ENCODE measurements at places on chromosomes 3 and 15. TPM values are rescaled to one million over a fixed set of nuclear protein-coding genes. Genes with fewer than 3 reads are reported as not detected.

GRCh38 chr3:150602426-150603152 lies 532 bp upstream of the SELENOT start:
- DNase-seq, result no peak

DNA sequence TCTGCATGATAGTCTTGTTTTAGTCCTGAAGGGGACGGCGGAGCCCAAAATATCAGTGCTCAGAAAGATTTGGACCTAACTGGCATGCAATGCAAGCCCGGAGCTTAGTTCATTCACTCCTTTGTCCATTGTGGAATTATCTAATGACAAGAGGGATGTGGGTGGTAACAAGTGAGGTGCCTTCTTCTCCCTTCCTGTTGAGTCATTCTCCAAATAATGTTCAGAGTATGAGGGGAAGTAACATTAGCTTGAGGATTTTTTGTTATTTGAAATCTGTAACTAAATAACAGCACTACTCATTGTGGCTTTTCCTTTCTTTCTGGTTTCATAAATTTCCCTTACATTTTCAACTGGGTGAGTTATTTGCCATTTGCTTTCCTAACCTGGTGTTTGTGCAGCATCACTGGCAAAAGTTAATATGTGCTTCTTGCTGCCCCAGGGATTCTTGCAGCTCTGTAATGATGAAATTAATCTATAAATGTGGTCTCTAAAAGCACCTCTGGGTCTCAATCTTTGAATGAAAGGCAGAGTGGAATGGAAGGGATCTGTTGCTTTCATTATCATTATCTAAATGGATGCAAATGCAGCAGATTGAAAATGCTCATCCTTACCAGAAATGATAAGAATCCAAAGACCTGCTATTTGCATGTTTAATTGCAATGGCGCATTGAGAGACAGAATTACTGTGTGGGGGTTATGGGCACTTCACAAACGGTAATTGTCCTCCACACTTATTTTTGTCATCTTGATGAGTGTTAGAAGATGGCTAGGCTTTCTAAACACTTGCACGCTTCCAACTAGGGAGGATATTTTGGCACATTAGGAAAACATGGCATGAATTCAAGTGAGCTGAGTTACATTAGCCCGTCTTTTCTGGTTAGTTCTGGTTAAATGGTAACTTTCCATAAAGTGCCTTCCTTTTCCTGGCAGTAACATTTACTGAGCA lies 89.9 kb upstream of the MITF start:
- DNase-seq, result no peak

DNA sequence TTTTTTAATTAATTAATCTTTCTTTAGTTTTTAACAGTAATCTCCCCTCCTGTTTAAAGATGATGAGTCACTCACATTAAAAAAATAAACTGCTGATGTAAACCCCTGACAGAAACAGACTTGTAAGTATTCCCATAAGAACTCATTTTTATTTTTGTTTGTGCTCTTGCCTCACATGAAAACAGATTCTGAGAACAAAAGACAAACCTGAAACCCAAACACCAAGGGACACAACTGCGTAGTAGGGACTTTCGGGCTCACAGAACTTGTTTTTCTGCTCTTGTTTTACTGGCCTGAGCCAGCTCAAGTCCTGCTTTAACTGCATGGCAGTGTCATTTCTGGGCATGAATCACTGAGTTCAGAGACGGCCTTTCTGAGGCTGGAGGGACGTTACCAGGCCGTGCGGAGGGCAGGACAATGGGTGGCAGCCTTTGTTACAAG lies 600.8 kb downstream of the FOXP1 start:
- peak; percentile 85 for DNase-seq

GRCh38 chr15:76206325-76206976 lies 104.8 kb downstream of the ETFA start:
- peak; percentile 95 for DNase-seq

GRCh38 chr3:155233213-155233612 lies 60.3 kb downstream of the STRIT1 start:
- DNase-seq, result peak; percentile 95

DNA sequence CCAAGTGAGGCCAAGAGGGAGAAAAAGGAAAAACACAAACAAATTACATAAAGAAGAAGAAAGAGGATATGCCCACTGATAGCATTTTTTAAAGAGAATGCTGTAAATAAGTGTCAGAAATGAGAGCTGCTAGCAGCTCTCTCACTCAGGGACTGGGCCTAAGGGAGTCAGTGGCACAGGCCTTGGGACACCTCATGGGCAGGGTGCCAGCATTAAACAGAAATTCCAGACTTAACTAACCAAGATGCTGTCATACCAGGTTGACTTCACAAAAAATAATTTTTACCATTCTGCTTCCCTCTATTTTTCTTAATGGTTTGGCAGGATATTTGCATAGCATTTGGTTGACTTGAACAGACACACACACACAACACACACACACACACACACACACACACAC lies 92.3 kb upstream of the ADAMTSL3 start:
- no peak for DNase-seq

DNA sequence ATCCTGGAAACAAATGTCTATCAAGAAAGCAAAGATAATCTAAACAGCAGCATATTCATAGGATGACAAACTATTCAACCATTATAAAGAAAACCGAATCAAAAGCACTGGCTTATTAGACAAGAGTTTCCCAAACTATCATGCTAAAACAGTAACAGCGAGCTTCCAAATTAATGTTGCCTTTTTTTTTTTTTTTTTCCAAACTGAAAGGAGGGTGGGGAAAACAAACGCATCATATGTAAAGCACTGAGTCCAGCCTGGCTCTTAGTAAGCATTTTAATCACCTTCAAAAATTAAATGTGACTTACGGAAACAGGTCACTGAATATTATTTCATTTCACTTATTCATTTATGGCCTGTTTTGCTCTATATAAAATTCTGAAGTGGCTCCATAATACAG lies 2.3 kb downstream of the TJP1 start:
- no peak for DNase-seq

GRCh38 chr3:44117239-44117638 lies 124.4 kb upstream of the TOPAZ1 start:
- no peak for DNase-seq

DNA sequence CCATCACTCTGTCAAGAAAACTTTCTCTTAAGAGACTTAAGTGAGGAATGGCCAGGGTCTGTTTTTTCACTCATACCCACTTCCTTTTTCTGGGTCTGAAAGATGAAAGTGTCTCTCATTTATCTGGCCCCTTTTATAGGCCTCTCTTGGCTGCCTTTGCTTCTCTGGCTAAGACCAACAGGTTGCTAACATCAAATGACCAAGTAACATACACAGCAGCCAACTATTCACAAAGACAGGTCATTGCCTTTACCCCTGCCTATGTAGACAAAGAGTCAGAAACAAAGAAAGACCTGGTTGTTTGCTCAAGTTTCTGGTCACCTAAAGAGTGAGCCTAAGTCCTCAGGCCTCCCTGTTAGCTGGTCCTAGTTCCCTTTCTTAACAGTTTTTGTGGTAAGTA lies 24.0 kb upstream of the CSTA start:
- no peak for DNase-seq

GRCh38 chr3:64141476-64141875 lies 83.8 kb downstream of the PRICKLE2 start:
- no peak for DNase-seq

IGSF10 gene
- total RNA-seq, result 0.13 TPM

NPHP3 gene
- 24.3 TPM for total RNA-seq

CNTN3 gene
- 0.08 TPM for total RNA-seq

HDAC11 gene
- total RNA-seq, result 12.6 TPM

FAM174B gene
- 16.4 TPM for total RNA-seq

C3orf49 gene
- total RNA-seq, result not detected

GHSR gene
- not detected for total RNA-seq

GCSAM gene
- not detected for total RNA-seq
